ENCODE measurements at places on chromosomes 7 and 10.

GRCh38 chr7:85185424-85186082, 1.3 kb downstream of the SEMA3D start:
- peak; percentile 84 for DNase-seq

- DNase-seq: peak; percentile 84
Observed at GRCh38 chr10:34494012-34494411, 321.1 kb downstream of the PARD3 start.

- DNase-seq: no peak
Observed at GRCh38 chr7:90951229-90951628, 313.0 kb upstream of the FZD1 start.

GRCh38 chr10:133126431-133127290, 33.4 kb upstream of the KNDC1 start:
- no peak for DNase-seq

- no peak for DNase-seq
Observed at GRCh38 chr7:95929710-95930280, 157.4 kb downstream of the DYNC1I1 start.

GRCh38 chr7:156497776-156498509, 142.6 kb upstream of the RNF32 start:
- no peak for DNase-seq

DNA sequence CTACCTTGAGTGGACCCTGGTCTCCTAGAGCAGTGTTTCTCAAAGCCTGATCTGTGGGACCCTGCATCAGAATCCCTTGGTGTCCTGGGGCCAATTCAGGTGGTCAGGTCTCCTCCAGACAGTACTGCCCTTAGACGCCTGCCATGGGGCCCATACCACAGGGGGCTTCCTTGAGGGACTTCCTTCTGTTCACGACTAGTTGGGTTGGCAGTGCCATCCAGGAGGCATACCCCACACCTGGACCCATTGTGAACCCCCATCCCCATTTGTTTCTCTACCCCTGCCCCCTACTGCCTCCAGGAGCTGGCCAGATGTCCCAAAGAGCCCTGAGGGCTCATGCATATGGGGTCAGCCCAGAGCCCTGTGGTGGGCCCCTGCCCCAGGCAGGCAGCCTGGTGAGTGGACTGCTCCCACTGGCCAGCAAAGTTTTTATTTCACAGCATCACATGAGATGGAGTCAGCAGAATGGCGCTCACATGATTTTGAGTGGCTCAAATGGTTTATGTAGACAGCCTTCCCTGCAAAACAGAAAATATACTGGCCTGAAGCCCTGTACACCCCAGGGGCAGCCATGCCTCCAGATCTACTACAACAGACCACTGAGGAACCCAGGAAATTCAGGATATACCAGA, 259.9 kb upstream of the ZMIZ1 start:
- no peak for DNase-seq

DNA sequence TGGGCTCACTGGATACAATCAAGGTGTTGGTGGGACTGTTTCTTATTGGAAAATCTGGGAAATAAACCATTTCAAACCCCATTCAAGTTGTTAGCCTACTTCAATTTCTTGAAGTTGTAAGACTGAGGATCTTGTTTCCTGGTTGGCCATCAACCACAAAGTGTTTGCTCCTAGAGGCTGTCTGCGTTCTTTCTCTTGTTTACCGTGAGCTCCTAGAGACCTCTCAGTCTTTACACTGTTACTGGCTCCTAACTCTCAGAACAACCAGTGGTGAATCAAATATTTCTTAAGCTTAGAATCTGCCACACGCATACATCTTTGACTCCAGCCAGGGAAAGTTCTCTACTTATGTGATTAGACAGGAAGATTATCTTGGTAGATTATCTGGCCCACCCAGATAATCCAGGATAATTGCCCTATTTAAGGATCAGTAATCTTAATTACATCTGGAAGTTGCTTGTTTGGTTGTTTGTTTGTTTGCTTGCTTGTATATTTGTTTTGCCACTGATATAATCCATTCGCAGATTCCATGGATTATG, 798.7 kb downstream of the IPMK start:
- DNase-seq: no peak

- DNase-seq: no peak
Observed at GRCh38 chr7:27116962-27117886, 13.3 kb downstream of the HOXA4 start.

DNA sequence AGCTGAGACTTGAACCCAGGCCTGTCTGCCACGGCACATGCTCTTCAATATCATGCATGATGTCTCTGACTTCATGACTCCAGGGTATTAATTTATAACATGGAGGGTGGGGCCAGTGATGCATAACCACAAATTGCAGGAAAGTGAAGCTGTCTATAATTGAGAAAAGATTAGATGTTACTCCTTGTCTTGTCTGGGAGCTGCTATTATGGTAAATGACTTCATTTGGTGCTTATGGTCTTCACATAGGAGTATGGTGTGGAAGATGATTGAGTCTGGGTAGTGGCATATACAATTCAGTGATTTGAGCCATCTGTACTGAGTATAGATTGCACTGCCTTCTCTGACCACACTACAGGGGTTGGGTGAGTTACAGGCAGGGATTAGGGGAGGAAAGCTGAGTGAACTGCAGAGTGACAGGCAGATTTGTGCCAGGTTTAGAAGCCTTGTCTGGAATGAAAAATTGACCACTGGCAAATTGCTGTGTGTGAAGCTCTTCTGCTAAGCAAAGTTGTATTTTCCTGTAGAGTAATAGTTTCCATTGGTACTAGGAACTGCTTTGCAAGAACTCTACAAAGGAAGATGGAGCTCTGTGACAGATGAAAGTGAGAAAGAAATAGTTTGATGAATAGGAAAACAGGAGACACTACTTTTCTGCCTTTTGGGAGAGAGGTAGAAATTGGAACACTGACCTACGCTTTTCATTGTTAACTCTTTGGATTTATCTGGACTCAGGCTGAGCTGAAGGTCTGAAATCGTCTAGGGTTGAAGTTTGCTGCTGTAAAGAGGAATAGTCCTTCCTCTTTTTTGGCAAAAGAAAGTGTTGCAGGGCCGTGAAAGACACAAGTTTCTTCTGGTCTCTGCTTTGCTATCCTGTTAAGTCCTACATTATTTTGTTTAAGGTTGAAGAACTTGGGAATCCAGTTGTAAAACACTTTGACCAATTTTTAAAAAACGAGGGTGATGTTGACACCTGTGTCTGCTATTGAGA, 2.7 kb downstream of the SND1 start:
- peak; percentile 25 for DNase-seq

GRCh38 chr10:89888321-89889070, 187.1 kb downstream of the KIF20B start:
- no peak for DNase-seq

- no peak for DNase-seq
Observed at GRCh38 chr7:2010551-2011265, 222.0 kb downstream of the MAD1L1 start.

DNA sequence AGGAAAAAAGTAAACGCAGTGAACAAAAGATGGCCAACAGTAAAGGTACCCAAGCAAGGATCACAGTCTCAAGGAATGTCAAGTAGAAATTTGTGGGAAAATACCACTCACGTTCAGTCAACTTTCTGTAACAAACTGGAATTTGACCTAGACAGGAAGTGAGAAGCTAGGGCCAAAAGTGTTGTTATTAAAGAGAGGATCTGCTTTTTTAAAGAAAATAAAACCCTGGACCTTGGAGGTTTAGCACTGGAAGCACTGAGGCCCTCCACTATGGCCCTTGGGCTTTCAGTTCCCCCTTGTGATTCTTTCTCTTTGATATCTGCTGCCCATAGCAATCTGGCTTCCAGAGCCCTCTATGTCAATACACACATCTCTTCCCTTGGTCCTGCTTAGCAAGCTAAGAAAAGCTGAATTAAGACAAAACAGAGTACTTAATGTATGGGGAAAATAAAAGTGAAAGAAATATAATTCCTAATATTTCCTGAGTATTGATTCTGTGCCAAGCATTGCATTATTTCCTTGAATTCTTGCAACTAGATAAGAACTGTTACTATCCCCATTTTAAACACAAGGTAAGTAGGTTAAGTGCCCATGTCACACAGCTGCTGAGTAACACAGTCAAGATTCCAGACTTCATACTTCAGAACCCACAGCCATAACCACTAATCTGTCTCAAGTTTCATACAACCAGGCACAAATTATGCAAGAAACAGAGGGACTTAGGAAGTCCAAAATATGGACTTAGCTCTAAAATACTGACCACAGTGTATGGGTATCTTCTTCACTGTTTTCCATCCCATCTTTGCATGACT, 2.6 kb upstream of the ZNF438 start:
- DNase-seq: peak; percentile 88

DNA sequence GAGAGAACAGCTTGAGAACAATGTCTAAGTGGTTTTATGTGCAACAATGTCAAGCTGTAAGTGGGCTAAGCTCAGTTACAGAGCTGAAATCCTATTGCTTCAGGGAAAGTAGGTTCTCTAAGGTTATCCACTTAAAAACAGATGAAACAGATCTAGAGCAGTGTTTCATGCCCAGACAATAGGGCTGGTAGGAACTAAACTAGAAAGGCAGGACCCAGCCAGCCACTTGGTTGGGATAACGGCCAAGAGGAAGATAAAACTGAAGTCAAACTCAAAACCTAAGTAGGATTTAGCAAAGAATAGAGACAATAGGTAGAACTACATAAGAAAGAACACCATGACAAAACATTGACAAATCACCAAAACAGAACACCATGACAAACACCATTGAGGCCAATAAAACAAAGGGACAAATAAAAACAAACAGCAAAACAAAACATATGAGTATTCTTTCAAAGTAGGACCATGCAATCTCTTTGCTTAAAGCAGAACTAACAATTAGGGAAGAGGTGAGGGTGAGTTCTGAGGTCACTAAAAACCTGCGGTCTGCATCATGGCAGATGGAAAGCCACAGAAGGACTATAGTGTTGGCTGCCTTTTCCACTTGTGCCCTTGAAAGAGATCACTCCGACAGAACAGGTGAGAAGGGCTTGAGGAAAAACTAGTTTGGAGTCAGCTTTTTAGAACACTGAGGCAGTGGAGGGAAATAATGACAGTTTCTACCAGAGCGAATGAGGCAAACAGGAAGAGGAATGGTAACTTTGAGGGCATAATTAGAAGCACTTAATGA, 81.0 kb downstream of the HGF start:
- no peak for DNase-seq

Measured in ELR (cell line).